Stimulated activated CD4-positive, alpha-beta T cell treated with anti-CD3 and anti-CD28 coated beads, Interleukin-1b, Interleukin-23, amount 100 ng/mL, for 24 hours (primary cell): ENCODE measurements at places on chromosomes 16 and 17.

GRCh38 chr16:83887080-83887479, 11.8 kb upstream of the MLYCD start:
- no peak for DNase-seq

DNA sequence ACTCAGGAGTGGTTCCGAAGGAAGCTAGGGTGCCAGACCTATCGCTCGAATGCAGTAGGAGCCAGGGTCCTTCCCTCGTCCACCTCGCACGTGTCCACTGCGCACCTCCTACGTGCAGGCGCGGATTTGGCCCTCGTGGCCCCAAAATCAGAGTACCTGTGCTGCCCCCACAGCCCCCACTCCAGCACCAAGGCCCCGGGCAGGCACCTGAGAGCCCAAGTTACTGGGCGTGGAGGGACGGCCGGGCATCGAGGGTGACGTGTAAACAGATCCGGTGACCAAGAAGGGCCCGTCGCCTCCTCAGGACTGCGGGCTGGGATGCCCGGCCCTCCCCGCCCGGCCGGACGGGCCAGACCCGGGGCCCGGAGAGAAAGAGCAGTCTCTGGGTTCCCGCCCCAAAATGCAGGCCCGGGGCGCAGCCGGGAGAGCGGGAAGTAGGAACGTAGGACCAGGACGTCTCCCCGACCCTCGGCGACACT, 492 bp downstream of the SLC25A39 start:
- DNase-seq, result no peak

- no peak for DNase-seq
Measured at GRCh38 chr16:81451753-81452680, 7.4 kb downstream of the CMIP start.

- DNase-seq, result no peak
Measured at GRCh38 chr16:397135-397661, at the start of gene NME4. Gene NME4, plus strand, starts transcription at chr16:397199. Its CDS starts 24 bp downstream, at chr16:397223.

DNA sequence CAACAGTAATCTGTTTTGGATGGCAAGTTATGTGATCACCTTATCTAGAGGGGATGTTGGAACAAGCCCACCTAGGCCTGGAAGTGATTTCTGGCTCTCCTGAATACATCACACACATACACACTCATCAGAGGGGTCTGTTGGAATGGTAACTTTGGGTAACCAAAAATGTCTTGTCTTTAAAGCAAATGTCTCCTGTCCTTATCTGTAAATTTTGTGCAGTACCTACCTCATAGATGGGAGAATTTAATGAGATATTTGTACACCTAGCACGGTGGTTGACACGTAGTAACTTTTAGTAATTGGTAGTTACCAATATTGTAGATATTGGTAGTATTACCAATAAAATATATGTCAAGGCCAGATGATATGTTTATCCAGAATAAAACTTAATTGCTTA, 24.7 kb downstream of the HAPSTR1 start:
- no peak for DNase-seq

GRCh38 chr17:17502741-17503565, 6.8 kb upstream of the RASD1 start:
- DNase-seq, result no peak

DNA sequence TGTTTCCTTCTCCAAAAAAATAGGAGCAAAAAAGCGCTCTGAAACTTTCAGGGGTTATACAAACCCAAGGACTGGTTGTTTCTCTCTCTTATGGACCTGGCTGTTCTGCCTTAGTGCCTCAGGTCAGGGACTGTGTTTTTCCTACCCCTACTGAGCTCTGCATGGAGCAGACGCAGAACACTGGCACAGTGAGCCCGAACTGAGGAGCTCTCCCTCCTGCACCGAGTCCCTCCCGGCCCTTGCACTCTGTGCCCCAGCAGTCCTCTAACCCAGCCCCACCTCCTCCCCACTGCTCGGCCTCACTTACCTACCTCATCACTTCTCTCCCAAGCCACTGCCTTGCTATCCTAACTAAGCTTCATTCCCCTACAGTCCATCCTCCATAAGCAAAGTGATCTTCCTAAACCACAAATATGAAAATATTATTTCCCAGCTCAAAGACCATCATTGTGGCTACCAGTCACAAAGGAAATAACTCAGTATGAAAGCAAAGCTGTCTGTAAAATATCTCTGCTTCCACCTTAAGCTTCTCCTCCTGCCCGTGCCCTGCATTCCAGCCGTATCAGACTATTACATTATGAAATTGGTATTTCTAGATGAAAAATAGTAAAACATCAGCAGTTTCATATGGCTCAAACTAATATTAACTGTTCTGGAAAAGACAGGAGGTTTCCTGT, 13.6 kb downstream of the MEIOB start:
- DNase-seq, result no peak

- no peak for DNase-seq
Measured at GRCh38 chr16:920717-921116, 50.1 kb downstream of the LMF1 start.

DNA sequence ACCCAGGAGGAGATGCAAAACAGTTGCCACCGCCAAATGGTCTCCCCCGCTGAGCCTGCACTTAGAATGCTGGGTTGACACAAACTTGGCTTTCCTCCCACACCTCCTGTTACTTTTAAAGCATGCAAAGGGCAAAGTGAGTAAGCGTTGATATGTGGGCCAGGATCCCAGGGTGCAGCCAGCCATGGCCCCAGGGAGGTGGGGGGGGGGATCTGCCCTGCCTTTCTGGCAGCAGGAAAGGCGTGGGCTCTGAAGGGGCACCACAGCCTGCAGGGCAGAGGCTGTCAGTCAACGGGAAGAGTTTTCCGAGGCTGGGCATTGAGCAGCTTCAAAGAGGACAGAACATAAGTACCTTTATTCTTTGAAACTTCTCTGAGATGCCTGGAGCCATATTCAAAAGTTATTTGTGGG, 142.3 kb downstream of the ABCC12 start:
- no peak for DNase-seq

DNA sequence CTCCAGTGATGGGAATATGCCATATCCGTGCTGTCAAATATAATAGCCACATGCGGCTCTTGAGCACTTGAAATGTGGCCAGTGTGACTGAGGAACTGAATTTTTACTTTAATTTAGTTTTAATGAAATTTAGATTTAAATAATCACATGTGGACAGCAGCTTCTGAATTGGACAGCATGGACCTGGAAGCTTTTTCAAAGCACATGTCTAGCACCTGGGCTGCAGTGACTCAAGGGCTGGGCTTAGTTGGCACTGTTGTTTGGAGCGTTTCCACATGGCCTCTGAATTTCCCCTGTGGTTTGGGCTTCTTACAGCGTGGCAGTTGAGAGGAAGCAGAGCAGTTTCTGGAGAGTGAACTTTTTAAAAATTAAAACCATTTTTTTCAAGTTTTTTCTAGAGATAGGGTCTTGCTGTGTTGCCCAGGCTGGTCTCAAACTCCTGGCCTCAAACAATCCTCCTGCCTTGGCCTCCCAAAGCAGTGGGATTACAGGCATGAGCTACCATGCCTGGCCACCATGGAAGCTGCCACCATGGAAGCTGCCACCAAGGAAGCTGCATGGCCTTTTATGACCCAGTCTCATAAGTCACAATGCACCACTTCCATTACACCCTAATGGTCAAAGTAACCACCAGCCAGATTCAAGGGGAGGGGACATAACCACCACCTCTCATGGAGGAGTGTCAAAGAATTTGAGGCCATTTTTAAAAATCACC, 6.7 kb upstream of the TOB1 start:
- no peak for DNase-seq

- DNase-seq, result no peak
Measured at GRCh38 chr17:65236321-65236720, 99.2 kb downstream of the RGS9 start.

DNA sequence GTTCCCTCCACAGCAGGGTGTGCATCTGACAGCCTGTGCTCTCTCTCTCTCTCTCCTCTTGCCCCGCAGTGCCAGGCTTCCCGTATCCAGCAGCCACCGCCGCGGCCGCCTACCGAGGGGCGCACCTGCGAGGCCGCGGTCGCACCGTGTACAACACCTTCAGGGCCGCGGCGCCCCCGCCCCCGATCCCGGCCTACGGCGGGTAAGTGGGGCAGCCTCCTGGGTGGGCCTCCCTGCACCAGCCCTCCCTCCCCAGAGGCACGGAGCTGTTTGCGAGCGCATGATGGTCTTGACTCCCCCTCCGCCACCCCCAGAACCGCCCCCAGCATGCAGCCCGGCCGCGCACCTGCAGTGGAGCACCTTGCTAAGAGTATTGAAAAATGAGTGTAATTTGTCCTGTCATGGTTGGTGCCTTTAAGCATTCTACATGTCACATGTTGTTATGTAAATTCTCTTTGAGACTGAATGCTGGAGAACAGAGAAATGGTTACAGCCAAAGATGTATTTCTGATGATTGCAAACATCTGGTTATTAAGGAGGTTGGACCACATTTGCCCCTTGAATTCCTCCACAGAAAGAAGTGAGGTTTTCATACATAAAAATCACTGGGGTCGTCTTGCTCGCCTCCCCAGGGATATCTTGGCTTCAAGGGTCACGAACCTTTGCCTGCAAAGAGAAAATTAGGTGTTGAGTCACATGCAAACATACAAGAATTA, 321.3 kb downstream of the RBFOX1 start:
- DNase-seq, result no peak

GRCh38 chr17:47305302-47305923, 18.3 kb upstream of the EFCAB13 start:
- DNase-seq, result no peak

GRCh38 chr17:38584350-38584925, 21.3 kb downstream of the SRCIN1 start:
- DNase-seq, result peak; percentile 52

DNA sequence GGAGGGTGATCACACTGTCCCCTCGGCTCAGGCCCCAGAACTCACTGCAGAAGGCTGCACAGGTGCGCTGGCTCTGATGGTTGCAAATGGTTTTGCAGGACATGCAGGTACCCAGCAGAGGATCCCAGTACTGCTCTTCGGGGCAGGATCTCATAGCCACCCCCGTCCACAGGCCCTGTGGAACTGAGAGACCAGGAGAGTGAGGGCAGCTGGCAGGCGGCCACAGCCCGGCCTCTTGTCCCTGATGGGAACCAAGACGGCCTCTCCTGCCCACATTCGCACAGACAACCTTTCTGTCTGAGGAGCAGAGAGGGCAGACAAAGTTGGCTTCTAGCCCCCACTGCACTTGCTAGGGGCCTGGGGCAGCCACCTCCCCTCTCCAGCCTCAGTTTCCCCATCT, 19.5 kb downstream of the TNFRSF13B start:
- no peak for DNase-seq

DNA sequence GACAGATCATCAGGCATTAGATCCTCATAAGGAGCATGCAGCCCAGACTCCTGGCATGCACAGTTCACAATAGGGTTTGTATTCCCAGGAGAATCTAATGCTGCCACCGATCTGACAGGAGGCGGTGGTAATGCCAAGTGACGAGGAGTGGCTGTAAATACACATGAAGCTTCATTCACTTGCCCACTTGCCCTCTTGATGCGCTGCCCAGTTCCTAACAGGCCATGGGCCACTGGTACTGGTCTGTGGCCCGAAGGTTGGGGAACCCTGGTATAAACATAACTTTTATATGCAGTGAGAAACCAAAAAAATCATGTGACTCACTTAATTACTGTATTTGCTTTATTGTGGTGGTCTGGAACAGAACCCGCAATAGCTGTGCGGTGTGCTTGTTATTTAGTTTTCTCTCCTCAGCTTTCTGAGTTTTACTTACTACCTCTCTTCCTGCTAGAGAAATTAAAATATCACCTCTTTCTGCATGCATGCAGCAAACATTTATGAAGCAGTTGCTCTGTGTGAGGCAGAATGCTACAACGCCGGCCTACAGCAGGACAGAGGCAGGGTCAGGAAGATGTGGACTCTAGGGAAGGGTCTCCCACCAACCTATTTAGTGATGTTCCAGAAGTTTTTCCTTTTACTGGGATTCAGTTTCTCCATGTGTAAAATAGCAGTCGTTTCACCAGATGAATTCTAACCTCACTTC, 151.3 kb downstream of the MAF start:
- no peak for DNase-seq

GRCh38 chr17:77424585-77425344, 284.0 kb downstream of the SEC14L1 start:
- DNase-seq, result no peak

GRCh38 chr17:15157051-15157450, 108.1 kb downstream of the PMP22 start:
- DNase-seq, result no peak

DNA sequence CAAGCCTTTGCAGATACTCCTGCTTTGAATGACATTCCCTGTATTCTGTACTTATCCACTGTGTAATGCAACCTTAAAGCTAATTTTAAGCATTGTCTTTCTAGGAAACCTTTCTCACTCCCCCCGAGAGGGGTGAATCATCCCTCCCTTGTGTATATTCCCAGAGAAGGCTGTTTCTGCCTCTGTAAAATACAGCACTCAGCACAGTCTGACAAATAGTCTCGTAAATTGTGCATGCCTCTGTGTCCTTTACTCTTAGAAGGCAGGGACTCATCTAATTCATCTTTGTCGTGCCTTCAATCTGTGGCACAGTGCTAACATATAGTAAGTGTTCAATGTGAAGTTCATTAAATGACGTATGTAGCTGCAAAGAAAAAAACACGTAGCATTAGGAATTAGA, 200.7 kb downstream of the CA10 start:
- DNase-seq, result no peak

- no peak for DNase-seq
Measured at GRCh38 chr17:66949501-66949900, 15.0 kb upstream of the CACNG4 start.

DNA sequence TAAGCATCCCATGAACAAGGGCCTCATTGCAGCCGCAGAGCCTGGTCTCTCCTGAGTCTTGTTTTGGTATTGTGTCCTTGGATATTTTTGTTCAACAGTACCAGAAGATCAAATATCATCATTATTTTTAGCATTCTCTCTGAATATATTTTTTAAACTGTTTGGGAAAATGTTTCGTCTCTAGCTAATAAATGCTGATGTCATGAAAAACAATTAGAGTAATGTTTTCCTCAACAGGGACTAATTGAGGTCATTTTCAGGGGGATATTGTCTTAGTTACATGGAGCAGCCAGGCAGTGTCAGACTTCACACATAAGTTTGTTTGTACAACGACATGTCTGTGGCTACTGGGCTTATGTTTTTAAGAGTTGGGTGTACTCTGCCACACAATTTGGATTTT, 805.3 kb upstream of the SOX9 start:
- no peak for DNase-seq

DNA sequence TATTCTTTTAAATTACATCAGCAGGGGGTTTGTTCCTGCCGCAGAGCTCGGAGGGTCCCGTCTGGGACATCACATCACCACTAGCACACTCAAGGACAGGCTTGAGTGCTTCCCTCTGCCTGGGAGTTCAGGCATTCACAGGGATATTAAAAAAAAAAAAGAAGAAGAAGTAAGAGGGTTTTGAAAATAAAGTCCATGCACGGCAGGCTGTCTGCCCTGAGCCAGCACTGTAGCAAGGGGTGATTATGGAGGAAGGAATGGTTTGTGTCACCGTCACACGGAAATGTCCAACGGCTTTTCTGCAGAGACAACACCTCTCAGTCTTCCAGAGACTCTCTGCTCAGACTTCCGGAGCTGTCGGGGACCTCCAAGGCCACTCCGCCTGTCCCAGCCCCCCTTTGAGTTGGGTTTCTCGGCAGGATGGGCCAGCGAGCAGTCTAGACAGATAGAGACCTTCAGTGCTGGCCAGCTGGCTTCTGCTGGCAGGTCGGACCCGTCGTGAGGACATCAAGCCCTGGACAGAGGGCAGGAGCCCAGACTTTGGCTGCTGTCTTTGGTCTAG, 33.6 kb downstream of the MEOX1 start:
- no peak for DNase-seq
